Urinary bladder (tissue), 4 donors: ENCODE measurements at places on chromosomes 13 and 19. TPM values are rescaled to one million over a fixed set of nuclear protein-coding genes. Genes with fewer than 3 reads are reported as not detected.

The SERTM1 gene
- total RNA-seq, result 1.7 TPM

The NLRP5 gene
- total RNA-seq, result not detected

The PLVAP gene
- total RNA-seq, result 23.6 TPM

The DLL3 gene
- not detected for total RNA-seq

The KCNN4 gene
- total RNA-seq, result 4.3 TPM

The CYP4F8 gene
- total RNA-seq, result 0.37 TPM

The C19orf67 gene
- total RNA-seq, result not detected

The IGFLR1 gene
- 0.53 TPM for total RNA-seq

The FFAR3 gene
- total RNA-seq, result 0.16 TPM

The SULT2B1 gene
- total RNA-seq, result 0.42 TPM

The CD320 gene
- total RNA-seq, result 7.9 TPM

The PTPRH gene
- total RNA-seq, result 3.6 TPM

The CIC gene
- total RNA-seq, result 14.0 TPM

The ZNF546 gene
- 23.4 TPM for total RNA-seq

The NCLN gene
- 10.5 TPM for total RNA-seq

The ZNF541 gene
- 0.16 TPM for total RNA-seq

The ZNF69 gene
- 26.5 TPM for total RNA-seq

The SACS gene
- 90.3 TPM for total RNA-seq

The APLP1 gene
- total RNA-seq, result 3.0 TPM
